ENCODE measurements at places on chromosomes 12 and 14. TPM values are rescaled to one million over a fixed set of nuclear protein-coding genes. Genes with fewer than 3 reads are reported as not detected.
A peak's percentile ranks its signal among the peaks of the same experiment; 100 is the strongest.

DNA sequence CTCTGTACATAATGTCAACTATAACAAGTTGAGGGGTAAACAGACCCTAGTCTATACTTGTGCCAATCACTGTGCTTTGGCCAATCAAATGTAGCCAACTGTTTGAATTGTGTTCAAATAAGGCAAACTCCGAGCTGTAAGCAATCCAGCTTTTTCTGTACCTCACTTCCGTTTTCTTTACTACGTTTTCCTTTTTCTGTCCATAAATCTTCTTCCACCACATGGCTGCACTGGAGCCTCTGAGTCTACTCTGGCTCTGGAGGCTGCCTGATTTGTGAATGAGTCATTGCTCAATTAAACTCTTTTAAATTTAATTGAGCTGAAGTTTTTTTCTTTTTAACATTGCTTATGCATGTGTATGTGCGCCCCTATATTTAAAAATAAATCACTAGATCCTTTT is 29.7 kb downstream of the CLEC1A start:
- no peaks in the 10 kb centered on the region for H3K36me3 ChIP-seq
- no peak overlapping the region for H3K27ac ChIP-seq
- H3K27me3 ChIP-seq: no peaks in the 10 kb centered on the region
- no peaks in the 10 kb centered on the region for H3K4me1 ChIP-seq
- no peak for DNase-seq
- no peak overlapping the region for H3K4me3 ChIP-seq

GRCh38 chr14:103319422-103319821 is 14.6 kb upstream of the EIF5 start:
- H3K4me3 ChIP-seq: no peak overlapping the region
- H3K36me3 ChIP-seq: no peaks in the 10 kb centered on the region
- no peak for DNase-seq
- peaks cover 6% of the 10 kb centered on the region for H3K4me1 ChIP-seq

GRCh38 chr14:69819607-69820006 is 22.6 kb upstream of the SLC10A1 start:
- H3K27me3 ChIP-seq: no peaks in the 10 kb centered on the region
- no peaks in the 10 kb centered on the region for H3K4me1 ChIP-seq
- no peak for DNase-seq
- H3K4me3 ChIP-seq: no peak overlapping the region
- no peaks in the 10 kb centered on the region for H3K36me3 ChIP-seq

GRCh38 chr14:49962621-49963020 is 69.7 kb downstream of the ARF6 start:
- H3K27ac ChIP-seq: no peak overlapping the region
- no peaks in the 10 kb centered on the region for H3K27me3 ChIP-seq
- DNase-seq: no peak

DNA sequence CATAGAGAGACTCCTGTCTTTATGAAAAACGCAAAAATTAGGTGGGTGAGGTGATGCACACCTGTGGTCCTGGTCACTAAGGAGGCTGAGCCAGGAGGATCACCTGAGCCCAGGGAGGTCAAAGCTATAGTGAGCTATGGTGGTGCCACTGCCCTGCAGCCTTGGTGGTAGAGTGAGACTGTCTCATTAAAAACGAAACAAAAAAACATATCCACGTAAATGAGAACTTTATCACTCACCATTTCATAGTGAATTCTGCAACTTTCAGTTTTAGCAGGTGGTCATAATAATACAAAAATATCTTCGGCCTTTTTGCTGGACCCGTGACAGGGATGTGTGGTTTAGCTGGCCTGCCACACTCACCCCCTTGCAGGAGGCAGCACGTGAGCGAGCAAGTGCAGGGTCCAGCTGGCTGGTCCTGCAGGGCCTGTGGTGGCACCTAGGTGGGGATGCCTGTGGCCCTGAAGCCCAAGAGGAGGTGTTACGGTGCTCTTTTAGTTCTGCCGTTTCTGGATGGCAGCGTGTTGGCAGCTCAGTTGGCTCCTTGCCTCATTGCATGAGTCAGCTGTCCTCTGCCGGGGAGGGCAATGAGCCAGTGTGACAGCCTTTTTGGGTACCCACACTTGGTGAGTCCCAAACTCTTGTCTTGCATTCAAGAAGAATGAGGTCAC is 1330.7 kb upstream of the TMEM132C start:
- no peaks in the 10 kb centered on the region for H3K36me3 ChIP-seq
- no peaks in the 10 kb centered on the region for H3K27me3 ChIP-seq
- H3K4me1 ChIP-seq: no peaks in the 10 kb centered on the region
- no peak for DNase-seq
- no peak overlapping the region for H3K27ac ChIP-seq
- H3K4me3 ChIP-seq: no peak overlapping the region

GRCh38 chr12:25887367-25887766 is 71.1 kb upstream of the RASSF8 start:
- H3K36me3 ChIP-seq: no peaks in the 10 kb centered on the region
- no peaks in the 10 kb centered on the region for H3K4me1 ChIP-seq
- no peak overlapping the region for H3K4me3 ChIP-seq
- H3K27me3 ChIP-seq: no peaks in the 10 kb centered on the region

- no peaks in the 10 kb centered on the region for H3K27me3 ChIP-seq
- no peaks in the 10 kb centered on the region for H3K36me3 ChIP-seq
- DNase-seq: no peak
- no peak overlapping the region for H3K4me3 ChIP-seq
These were observed 123.7 kb upstream of the DHRS4 start for GRCh38 chr14:23829736-23830471.

GRCh38 chr14:32611752-32612151 is 282.7 kb downstream of the AKAP6 start:
- no peaks in the 10 kb centered on the region for H3K36me3 ChIP-seq
- H3K4me1 ChIP-seq: no peaks in the 10 kb centered on the region
- H3K4me3 ChIP-seq: no peak overlapping the region
- no peaks in the 10 kb centered on the region for H3K27me3 ChIP-seq
- H3K27ac ChIP-seq: no peak overlapping the region

GRCh38 chr12:108403952-108404351 is 64.8 kb upstream of the CMKLR1 start:
- no peaks in the 10 kb centered on the region for H3K36me3 ChIP-seq
- no peak for DNase-seq
- no peaks in the 10 kb centered on the region for H3K4me1 ChIP-seq
- H3K27ac ChIP-seq: no peak overlapping the region

GRCh38 chr14:52000019-52000582 is 10.8 kb downstream of the RTRAF start:
- H3K36me3 ChIP-seq: peaks cover 64% of the 10 kb centered on the region
- H3K4me3 ChIP-seq: no peak overlapping the region
- no peak for DNase-seq
- no peak overlapping the region for H3K27ac ChIP-seq
- H3K27me3 ChIP-seq: no peaks in the 10 kb centered on the region

DNA sequence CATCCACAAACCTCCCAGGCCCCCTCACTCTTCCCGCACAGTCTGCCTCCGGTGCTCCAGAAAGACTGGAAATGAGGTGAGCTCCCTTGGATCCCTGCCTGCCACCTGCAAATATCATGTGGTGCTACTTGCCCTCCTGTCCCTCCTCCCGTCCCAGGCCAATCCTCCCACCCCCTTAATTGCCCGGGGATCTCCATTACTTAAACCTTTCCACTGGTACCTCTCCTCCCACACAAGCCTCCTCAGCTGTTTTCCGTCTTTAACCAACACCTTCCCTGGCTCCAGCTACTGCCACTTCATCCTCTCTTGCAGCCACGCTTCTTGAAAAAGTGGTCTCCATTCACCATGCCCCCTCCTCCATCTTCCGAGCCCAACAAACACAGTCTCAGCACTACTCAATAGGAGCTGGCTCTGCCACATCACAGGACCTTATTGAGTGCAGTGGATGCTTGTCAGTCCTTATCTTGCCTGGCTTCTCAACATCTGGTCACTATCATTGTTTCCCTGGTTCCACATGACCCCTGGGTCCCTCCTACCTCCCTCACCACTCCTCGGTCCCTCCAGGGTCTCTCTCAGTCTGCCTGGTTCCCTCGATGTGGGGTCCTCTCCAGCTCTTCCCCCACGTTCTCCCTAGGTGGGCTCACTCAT is 11.5 kb downstream of the FAIM2 start:
- H3K4me3 ChIP-seq: no peak overlapping the region
- peaks cover 39% of the 10 kb centered on the region for H3K27me3 ChIP-seq
- DNase-seq: no peak
- H3K4me1 ChIP-seq: no peaks in the 10 kb centered on the region

GRCh38 chr14:98062083-98062482 is 1209.9 kb downstream of the BCL11B start:
- H3K27me3 ChIP-seq: no peaks in the 10 kb centered on the region
- no peaks in the 10 kb centered on the region for H3K36me3 ChIP-seq
- H3K27ac ChIP-seq: no peak overlapping the region

DNA sequence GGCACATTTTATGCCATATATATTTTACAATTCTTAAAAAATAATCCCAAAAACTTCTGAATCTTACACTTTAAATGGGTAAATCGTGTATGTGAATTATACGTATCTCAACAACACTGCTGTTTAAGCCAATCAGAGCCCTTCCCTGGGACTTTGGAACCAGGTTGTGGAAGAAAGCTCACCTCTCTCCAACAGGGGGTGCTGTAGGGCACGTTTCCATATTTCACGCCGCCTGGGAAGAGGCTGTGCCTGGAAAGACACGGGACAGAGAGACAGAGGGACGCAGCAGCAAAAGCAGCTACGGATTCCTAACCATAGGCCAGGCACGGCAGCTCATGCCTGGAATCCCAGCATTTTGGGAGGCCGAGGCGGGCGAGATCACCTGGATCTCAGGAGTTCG is 29.4 kb upstream of the FBRSL1 start:
- H3K4me3 ChIP-seq: no peak overlapping the region
- DNase-seq: no peak
- H3K27me3 ChIP-seq: no peaks in the 10 kb centered on the region
- H3K27ac ChIP-seq: no peak overlapping the region
- H3K4me1 ChIP-seq: peaks cover 11% of the 10 kb centered on the region

- no peaks in the 10 kb centered on the region for H3K36me3 ChIP-seq
- H3K4me3 ChIP-seq: no peak overlapping the region
- DNase-seq: no peak
- no peaks in the 10 kb centered on the region for H3K4me1 ChIP-seq
- no peak overlapping the region for H3K27ac ChIP-seq
These were observed 53.6 kb downstream of the AKAP6 start for GRCh38 chr14:32382704-32383103.

DNA sequence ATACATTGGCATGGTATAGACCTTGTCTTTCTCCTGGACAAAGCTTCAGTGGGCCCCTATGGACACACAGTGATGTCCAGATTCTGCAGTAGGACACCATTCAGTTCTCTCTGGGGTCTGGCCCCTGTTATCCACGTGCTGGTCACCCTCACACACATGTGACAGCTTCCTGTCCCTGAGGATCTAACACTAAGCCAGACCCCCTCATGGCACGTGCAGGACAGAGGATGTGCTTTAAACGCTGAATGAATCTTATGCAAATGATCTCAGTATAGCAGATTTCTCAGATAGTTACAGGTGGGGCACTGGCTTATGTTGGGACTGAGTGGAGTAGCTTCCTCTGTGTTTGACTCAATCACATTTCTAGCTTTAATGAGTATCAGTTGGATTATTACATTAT is 33.7 kb downstream of the SLC24A4 start:
- H3K36me3 ChIP-seq: no peaks in the 10 kb centered on the region
- H3K4me1 ChIP-seq: no peaks in the 10 kb centered on the region
- no peak overlapping the region for H3K4me3 ChIP-seq
- no peak overlapping the region for H3K27ac ChIP-seq
- no peaks in the 10 kb centered on the region for H3K27me3 ChIP-seq

GRCh38 chr12:107760207-107760808 is 629 bp downstream of the PRDM4 start:
- peaks cover 9% of the 10 kb centered on the region for H3K27me3 ChIP-seq
- peak overlapping the region; percentile 77 for H3K4me3 ChIP-seq
- no peak for DNase-seq
- H3K36me3 ChIP-seq: peaks cover 10% of the 10 kb centered on the region
- no peak overlapping the region for H3K27ac ChIP-seq

DNA sequence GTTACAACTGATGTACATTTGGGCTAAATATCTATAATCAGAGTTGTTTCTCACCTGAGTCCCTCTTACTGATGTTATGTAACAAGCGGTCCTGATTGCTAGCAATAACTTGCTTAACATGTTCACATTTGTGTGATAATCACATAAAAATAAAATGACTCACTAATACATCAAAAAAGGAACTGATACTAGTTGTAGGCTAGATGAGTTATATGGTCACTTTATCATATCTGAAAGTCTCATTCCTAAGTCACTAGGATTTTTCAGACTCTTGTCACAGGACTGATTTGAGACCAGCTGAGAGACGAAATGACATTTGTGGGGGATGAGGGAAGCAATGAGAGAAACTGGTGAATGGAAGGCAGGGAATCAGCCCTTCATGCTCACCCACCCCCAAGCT is 34.3 kb downstream of the NKX2-1 start:
- H3K27ac ChIP-seq: no peak overlapping the region
- H3K27me3 ChIP-seq: no peaks in the 10 kb centered on the region
- no peak overlapping the region for H3K4me3 ChIP-seq
- H3K4me1 ChIP-seq: no peaks in the 10 kb centered on the region
- no peak for DNase-seq

- H3K4me1 ChIP-seq: no peaks in the 10 kb centered on the region
- H3K36me3 ChIP-seq: no peaks in the 10 kb centered on the region
- H3K27ac ChIP-seq: no peak overlapping the region
- no peak for DNase-seq
- H3K4me3 ChIP-seq: no peak overlapping the region
- peaks cover 54% of the 10 kb centered on the region for H3K27me3 ChIP-seq
These were observed 7.5 kb downstream of the GSC start for GRCh38 chr14:94762431-94762830.

DNA sequence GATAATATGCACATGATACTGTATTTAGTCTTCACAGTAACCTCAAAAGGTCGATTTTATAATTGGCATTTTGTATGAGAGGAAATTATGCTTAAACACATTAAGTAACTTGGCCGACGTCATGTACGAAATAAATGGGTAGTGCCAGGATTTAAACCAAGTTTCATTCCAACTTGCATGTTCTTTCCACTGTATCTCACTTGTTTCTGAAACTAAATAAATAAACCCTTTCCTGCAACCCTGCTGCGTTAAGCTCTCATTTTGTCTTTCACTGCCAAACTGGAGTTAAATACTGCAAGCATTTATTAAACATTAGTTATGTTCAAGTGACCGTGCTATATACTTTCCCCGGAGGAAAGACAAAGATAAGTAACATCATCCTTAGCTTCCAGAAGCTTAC is 293.9 kb upstream of the PRKD1 start:
- H3K4me3 ChIP-seq: no peak overlapping the region
- no peak overlapping the region for H3K27ac ChIP-seq
- DNase-seq: no peak
- no peaks in the 10 kb centered on the region for H3K4me1 ChIP-seq
- no peaks in the 10 kb centered on the region for H3K27me3 ChIP-seq
- no peaks in the 10 kb centered on the region for H3K36me3 ChIP-seq

GRCh38 chr12:100995201-100995600 is 200.6 kb downstream of the ANO4 start:
- no peak overlapping the region for H3K27ac ChIP-seq
- H3K4me3 ChIP-seq: no peak overlapping the region
- no peaks in the 10 kb centered on the region for H3K36me3 ChIP-seq
- no peaks in the 10 kb centered on the region for H3K4me1 ChIP-seq

Gene HCFC2
- 13.8 TPM for total RNA-seq

Gene SLC38A4
- total RNA-seq: 1.2 TPM

Gene FGF23
- 0.05 TPM for total RNA-seq

Gene STRN3
- 26.4 TPM for total RNA-seq

Gene CYP46A1
- 0.14 TPM for total RNA-seq

Gene SIRT4
- total RNA-seq: 2.8 TPM

Gene LMNTD1
- not detected for total RNA-seq

Gene C12orf56
- total RNA-seq: 3.7 TPM

Gene COX8C
- total RNA-seq: not detected

All from thymus (tissue), 14 donors.